PC-9 (cell line): ENCODE measurements at places on chromosomes 6 and 20.
A peak's percentile ranks its signal among the peaks of the same experiment; 100 is the strongest.

GRCh38 chr6:138514860-138515540 lies 15.7 kb upstream of the NHSL1 start:
- no peak for DNase-seq

DNA sequence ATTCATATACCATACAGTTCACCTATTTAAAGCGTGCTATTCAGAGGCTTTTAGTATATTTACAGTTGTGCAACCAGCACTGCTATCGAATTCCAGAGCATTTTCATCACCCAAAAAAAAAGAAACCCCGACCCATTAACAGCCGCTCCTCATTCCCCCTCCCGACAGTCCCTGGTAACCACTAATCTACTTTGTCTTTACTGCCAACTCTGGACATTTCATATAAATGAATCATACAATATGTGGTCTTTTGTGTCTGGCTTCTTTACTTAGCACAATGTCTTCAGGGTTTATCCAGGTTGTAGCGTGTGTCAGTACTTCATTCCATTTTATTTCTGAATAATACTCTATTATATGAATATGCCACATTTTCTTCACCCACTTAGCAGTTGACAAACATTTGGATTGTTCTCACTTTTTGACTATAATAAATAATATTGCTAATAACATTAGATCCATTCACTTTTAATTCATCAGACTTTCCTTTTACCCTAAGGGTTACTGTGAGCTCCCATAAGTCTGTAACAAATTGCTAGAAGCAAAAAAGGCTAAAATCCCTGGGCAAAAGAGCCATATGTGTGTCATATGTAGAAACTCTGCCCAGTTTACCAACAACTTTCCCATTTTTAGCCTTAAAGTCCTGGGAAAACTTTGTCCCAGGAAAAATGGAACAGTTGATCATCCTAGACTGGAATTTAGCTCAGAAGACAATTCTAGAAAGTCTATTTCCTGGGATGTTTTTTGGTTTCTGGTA lies 23.2 kb upstream of the ROS1 start:
- peak; percentile 96 for DNase-seq

- DNase-seq: no peak
Observed at GRCh38 chr6:141261672-141262060, 871.1 kb upstream of the GJE1 start.

- no peak for DNase-seq
Observed at GRCh38 chr20:58514321-58515232, 622 bp downstream of the APCDD1L start.

DNA sequence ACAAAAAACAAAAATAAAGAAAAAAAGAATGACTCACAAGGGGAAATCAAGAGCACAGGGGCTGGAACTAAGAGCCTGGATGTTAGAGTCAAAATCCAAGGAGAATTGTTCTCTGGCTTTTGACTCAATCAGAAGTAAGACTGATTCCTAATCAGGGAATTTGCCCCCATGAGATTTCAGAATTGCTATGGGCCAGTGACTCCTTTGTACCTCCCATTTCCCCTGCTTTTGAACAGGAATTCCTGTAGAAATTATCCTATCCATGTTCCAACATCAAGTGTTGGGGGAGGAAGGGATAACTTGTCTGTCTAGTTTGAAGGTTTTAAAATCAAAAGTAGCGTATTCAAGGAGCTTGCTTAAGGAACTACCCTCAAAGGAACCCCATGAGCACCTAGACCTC lies 396.7 kb downstream of the CDC5L start:
- no peak for DNase-seq

- no peak for DNase-seq
Observed at GRCh38 chr6:27002447-27002846, 245.1 kb upstream of the PRSS16 start.

DNA sequence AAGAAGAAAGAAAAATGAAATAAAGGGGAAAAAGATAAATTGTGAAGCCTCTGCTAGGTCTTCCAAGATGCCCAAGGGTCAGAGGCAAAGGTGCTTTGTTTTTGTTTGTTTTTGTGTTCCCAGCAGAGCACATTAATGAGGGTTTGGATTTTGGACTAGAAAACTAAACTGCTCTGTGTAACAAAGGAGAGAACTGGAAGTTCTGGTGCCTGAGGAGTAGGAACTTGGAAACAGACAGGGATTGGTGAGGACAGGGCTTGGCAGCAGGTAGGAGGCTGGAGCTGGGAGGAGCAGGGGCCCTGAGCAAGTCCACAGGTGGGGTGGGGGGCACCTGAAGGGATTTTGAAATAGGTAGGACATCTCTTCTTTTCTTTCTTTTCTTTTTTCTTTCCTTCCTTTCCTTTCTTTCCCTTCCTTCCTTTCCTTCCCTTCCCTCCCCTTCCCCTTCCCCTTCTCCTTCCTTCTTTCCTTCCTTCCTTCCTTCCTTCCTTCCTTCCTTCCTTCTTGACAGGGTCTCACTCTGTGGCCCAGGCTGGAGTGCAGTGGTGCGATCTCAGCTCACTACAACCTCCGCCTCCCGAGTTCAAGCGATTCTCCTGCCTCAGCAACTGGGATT lies 15.3 kb upstream of the ABRACL start:
- DNase-seq: no peak

DNA sequence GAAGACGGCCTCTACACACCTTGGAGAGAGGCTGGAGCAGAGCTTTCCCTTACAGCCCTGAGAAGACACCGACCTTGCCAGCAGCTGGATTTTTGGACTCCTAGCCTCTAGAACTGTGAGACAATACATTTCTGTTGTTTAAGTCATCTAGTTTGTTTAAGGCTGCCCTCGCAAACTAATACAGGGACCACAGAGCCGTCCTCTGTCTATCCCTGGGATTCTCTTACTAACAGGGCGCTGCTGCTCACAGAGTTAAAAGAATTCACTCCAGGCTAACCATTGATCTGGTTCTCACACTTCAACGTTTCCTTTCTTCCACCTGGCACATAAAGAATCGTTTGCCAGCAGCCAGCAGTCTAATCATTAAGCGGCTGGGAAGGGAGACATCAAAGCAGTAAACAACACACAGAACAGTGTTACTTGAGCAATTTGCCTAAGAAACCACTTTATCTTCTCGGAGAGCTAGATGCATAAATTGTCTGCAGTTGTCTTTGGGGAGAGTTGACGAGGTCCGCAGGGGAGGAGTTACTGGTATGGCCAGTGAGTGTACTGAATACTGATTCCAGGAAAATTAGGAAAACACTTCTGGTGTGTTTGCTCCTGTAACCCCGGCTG lies 103.5 kb upstream of the AKAP12 start:
- no peak for DNase-seq

GRCh38 chr6:27672113-27672799 lies 199.4 kb upstream of the ZNF184 start:
- peak; percentile 83 for DNase-seq

GRCh38 chr6:166463359-166464067 lies 80.8 kb upstream of the MPC1 start:
- no peak for DNase-seq

- no peak for DNase-seq
Observed at GRCh38 chr6:159729598-159730331, 2.5 kb downstream of the WTAP start.

GRCh38 chr6:11972806-11973205 lies 39.3 kb upstream of the HIVEP1 start:
- no peak for DNase-seq

- no peak for DNase-seq
Observed at GRCh38 chr20:22700367-22700766, 116.0 kb upstream of the FOXA2 start.

DNA sequence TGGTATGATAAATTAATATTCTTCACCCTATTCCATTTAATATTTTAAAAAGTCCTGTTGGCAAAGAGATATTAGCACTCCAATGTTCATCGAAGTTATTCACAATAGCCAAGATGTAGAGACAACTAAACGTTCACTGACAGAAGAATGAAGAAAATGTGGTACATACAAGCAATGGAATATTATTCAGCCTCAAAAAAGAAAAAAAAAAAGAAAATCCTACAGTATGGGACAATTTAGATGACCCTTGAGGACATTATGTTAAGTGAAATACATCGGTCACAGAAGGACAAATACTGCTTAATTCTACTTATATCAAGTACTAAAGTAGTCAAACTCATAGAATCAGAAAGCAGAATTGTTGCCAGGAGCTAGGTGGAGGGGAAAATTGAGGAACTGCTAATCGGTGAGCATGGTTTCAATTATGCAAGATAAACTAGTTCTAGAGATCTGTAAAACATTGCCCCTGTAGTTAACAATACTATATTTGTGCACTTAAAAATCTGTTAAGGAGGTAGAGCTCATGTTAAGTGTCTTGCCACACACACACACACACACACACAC lies 4.7 kb downstream of the GCLC start:
- DNase-seq: no peak

DNA sequence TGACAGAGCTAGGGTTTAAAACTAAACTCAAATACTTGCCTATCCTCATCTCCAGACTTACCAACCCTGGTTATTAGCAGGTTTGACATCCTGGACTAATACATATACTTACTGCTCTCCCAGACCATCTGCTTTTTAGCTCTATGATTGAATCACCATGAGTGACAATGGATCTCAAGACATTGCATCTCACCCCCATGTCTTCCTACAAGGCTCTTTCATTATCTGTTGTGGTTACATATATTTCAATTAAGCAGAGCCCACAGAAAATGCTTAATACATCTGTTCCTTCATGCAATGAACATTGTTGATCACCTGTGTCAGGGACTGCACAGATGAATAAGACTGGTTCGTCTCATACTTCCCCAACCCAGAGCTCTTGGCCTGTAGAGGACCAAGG lies 19.4 kb downstream of the SAMD3 start:
- DNase-seq: no peak
